ENCODE measurements at places on chromosomes 6 and 20.

DNA sequence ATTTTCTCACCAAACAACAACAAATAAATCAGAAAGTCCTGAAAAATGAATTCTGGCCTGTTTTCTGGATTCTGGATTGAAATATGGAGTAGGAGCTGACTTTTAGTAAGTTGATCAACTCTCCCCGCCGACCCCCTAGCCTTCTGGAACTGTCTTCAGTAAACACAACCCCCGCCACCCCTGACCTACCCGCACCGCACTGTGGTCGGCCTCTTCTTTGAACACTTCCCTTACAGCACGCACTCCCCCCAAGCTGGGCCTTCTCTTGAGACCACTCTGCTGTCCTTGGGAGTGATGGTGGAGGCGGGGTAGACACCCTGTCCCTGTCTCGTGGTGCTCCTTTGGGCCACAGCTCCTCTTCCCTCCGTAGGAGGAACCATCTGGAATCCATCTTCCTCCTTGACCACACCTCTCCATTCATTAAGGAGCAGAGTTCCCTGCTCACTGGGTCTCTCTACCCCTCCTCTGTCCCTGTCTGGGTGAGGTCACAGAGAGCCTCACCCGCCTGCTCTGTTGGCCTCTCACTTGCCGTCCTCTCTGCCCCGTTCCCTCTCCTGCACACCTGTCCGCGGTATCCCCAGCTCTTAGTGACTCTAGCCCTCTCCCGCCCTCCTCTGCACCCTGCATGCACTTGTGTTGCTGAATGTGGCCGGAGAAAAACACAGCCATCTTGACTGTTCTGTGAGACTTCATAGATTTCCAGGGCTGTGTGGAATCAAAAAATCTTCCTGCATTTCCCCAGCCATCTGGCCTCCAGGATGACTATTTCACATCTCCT is 19.1 kb downstream of the SYNJ2 start:
- no peak for DNase-seq

GRCh38 chr6:109013656-109014305 is 80.9 kb downstream of the SESN1 start:
- no peak for DNase-seq

GRCh38 chr6:31559958-31560696 is 12.0 kb upstream of the LTA start:
- DNase-seq: no peak

DNA sequence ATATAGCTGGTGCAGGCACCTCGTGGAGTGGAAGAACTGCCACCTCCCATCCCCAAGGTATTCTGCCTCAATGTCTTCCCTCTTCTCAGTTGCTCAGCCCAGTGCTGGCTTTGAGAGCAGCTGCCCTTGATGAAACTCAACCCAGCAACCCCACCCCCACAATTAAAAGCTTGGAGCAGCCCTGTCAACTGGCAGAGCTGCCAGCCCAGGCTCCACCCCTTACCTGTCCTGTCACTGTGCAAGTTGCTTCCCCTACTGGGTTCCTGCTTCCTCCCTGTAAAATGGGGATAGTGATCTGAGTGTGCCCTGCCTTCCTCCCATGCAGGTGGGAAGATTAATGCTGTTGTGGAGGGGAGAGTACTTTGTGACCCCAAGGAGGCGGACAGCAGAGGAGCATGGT is 4.5 kb downstream of the TMEM63B start:
- DNase-seq: peak; percentile 36

- DNase-seq: no peak
Measured at GRCh38 chr20:35947907-35948306, 6.4 kb downstream of the SCAND1 start.

GRCh38 chr20:46055269-46055668 is 26.3 kb downstream of the SLC12A5 start:
- no peak for DNase-seq

DNA sequence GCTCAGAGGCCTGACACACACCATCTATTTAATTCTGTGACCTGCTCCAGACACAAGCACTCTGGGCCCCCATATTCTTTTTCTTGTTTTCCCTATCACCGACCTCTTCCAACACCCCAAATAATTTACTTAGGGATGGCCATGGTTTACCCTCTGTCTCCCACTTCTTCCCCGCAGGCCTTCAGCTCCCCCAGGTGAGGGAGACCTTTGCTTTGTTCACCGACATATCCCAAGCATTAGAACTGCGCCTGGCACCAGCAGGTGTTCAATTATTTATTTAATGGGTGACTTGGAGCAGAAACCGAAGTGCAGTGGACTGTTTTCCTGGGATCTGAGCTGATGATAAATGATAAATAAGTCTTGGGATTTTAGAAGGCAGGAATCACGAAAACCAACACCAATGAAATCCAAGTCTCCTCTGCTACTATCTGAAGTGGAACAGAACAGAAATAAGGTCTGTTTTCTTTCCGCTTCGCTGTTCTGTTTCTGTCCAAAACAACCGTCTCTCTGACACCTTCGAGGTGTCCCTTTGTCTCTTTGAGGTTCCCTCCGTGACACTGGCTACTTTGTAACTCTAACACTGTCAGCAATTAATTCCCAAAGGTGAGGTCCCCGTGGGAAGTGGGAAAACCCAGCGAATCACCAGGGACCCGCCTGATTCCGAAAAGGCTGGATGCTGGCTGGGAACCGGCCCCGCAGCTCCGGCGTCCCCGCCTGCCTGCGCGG is 1.1 kb upstream of the RIN2 start:
- no peak for DNase-seq

DNA sequence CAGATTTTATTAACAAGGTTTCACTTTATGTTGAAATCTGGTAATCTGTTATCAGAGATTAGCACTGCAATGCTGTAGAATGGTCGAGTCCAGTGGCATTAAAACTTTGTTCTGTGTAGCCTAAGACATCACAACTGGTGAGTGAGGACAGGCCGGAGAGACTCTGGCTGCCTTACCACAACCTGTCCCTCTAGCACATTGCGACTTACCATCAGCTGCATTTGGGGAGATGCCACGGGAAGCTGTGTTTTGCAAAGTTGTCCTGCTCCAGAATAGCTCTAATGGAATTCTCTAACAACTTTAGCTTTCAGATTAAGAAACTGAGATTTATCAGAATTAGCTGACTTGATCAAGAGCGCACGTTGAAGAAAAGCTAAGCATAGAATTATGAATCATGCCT is 493.3 kb downstream of the MAFB start:
- DNase-seq: no peak

GRCh38 chr6:48397887-48398286 is 286.9 kb upstream of the PTCHD4 start:
- no peak for DNase-seq

DNA sequence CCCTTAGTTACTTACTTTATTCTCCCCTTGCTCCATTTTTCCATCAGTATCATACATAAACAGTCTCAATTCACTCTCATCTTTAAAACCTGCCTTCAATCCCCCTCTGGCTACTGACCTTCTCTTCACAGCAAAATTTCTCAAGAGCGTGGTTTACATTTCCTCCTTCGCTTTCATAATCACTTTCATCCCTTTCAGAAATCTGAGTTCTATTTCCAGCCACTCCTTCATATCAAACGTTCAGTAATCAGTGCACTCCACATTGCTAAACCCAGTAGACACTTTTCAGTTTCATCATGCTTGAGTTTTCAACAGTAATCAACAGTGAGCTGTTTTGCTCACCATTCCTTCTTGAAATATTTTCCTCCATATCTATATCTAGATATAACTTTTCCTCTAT is 176.7 kb upstream of the HSF2 start:
- no peak for DNase-seq

GRCh38 chr6:28258877-28259777 is at the start of gene NKAPL:
Gene NKAPL (plus strand): TSS chr6:28259297. CDS start chr6:28259372, 75 bp downstream.
- no peak for DNase-seq
